ENCODE measurements at places on chromosomes 4 and X.

DNA sequence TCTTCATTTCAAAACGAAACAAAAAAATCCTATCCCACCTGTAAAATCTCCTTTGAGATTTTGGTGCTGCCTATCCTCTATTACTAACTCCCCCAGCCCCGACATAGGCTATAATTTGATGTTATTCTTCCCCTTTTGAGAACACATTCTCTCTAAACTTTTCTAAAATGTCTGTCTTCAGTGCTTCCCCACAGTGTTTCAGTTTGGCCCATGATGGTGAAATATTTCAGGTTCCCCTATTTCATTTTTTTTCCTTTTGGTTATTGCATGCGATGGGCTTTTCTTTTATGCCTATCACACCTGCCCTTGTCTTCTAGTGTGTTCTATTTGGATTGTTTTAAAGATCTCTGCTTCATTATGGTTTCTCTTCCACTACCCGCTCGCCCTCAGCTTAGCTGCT lies 14.7 kb downstream of the BCORL1 start:
- no peak for ATAC-seq

DNA sequence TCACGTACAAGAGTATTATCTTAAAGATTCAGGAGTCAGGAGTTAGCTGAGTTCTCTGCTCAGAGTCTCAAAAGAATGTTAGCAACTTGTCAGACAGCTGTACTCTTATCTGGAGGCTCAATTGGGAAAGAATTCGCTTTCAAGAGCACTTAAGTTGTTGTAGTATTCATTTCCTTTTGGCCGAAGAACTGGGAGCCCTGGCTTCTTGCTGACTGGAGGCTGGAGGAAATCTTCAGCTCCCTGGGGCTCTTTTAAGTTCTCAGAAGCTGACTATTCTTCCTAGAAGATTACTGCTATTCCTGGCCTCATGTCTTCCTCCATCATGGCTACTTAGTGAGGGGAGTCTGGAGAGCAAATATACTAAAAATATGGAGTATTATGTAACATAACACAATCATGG lies 587.2 kb downstream of the EPHA5 start:
- ATAC-seq, result no peak

- no peak for ATAC-seq
These were observed 262.6 kb upstream of the RPS6KA3 start for GRCh38 chrX:20529301-20529700.

GRCh38 chrX:53321230-53321942 lies 40.0 kb upstream of the IQSEC2 start:
- no peak for ATAC-seq

GRCh38 chr4:18082236-18082635 lies 60.7 kb upstream of the LCORL start:
- ATAC-seq, result no peak

GRCh38 chr4:2891294-2891693 lies 47.6 kb downstream of the ADD1 start:
- no peak for ATAC-seq

DNA sequence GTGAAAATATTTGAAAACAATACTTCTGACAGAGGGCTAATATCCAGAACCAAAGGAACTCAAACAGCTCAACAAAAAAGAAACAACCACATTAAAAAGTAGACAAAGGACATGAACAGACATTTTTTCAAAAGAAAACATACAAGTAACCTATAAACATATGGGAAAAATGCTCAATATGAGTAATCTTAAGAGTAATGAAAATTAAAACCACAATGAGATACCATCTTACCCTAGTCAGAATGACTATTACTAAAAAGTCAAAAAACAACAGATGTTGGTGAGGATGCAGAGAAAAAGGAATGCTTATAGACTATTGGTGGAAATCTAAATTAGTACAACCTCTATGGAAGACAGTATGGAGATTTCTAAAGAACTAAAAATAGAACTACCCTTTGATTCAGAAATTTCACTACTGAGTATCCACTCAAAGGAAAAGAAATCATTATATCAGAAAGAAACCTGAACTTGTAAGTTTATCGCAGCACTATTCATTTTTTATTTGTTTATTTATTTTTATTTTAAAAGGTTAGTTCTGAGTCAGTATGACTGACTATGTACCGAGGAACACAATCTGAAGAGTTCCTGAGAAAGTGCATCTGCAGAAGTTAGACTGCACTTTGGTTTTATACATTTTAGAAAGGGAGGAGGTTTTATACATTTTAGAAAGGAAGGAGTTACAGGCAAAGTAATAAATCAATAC lies 231.3 kb downstream of the INPP4B start:
- ATAC-seq, result no peak

- ATAC-seq, result no peak
These were observed 112.9 kb upstream of the PJA1 start for GRCh38 chrX:69278031-69278687.

- ATAC-seq, result no peak
These were observed 54.1 kb upstream of the PRPS1 start for GRCh38 chrX:107574054-107574683.

- no peak for ATAC-seq
These were observed 646.0 kb upstream of the PITX2 start for GRCh38 chr4:111268769-111269414.

DNA sequence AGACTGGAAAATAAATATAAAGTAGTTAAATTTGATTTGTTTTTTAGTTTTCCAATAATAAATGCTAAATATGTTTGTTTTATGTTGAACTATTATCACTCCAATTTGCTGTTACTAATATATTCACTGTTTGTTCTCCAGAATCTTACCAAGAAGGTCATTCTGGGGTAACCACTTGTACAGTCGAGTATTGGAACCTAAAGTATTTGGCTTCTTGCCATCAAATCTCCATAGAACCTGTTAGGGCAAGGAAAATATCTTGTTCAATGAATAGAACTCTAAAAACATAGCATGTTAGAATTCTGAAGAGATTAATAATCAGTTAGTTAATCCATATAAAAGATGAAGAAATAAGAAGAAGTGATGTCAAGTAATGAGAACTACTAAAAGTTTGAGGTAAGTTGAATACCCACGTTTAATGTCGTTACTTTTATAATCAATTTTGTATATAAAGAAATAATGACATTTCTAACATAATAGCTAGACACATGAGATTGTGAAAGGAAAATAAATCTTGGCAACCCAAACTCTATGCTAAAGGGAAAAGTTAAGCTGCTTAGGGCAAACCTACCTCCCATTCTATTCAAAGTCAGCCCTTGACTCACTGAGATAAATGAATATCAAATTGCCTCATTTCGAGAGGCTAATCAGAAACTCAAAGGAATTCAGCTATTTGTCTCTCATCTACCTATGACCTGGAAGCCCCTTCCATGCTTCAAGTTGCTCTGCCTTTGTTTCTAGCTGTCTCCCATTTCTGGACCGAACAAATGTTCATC lies 15.3 kb downstream of the UGT2B15 start:
- no peak for ATAC-seq

DNA sequence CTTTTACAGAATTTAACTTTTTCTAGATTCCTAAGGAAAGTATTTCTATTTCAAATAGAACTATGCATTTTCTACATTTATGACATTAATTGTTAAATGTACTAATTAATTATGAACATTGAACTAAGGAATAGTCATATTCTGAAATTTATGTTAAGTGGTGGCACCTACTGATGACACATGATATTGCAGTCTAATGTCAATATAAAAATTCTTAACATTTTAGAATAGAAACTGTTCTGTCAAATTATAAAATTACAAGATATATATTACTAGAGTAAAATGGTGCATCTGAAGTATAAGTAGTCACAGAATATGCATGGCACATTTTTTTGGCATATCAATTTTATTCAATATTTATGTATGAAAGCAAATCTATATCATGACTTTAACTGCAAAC lies 40.2 kb upstream of the NDNF start:
- ATAC-seq, result no peak

DNA sequence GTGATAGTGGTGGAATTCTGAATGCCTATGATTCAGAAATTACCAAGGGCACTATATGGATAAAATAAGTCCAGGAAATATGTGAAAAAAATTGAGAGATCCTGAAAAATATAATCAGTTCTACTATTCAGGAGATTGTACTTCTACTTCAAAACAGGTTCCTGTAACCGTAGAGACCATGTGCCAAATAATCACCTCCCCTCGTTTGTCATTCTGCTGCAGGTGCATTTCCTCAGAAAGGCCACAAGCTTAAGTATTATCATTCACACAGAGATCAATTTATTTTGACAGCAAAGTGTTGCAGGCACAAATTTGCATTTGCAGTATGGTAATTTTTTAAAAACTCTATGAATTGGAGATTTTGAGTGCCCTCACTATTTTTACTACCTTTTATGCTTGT lies 1000.0 kb downstream of the CCSER1 start:
- ATAC-seq, result no peak

Data from activated CD4-positive, CD25-positive, alpha-beta regulatory T cell treated with anti-CD3 and anti-CD28 coated beads, Interleukin-2, amount 50 U/mL, for 24 hours (primary cell).